Posterior cingulate gyrus (tissue), 11 donors: ENCODE measurements at places on chromosomes 5 and 9.
A peak's percentile ranks its signal among the peaks of the same experiment; 100 is the strongest.

DNA sequence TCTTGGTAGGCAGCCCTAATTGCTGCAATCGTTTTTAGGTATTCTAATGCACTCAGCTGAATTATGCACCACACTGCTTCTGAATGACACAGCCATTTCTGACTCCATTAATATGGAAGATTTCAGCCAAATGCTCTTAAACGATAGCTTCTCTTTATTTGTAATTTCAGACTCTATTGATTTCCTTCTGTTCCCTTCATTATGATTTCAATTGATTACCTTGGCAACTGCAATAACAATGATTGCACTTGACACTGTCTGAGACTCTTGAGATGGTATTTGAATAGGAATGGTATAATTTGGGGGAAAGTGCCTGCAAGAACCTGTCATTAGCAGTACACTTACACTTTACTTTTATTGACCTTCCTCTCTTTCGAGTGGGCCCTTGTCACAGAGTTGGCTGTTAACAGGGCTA is 296.1 kb upstream of the DMAC1 start:
- DNase-seq, result no peak

- DNase-seq, result no peak
Measured at GRCh38 chr5:8213701-8214240, 344.8 kb downstream of the MTRR start.

GRCh38 chr5:108696951-108697715 is 50.6 kb upstream of the FER start:
- no peak for DNase-seq

DNA sequence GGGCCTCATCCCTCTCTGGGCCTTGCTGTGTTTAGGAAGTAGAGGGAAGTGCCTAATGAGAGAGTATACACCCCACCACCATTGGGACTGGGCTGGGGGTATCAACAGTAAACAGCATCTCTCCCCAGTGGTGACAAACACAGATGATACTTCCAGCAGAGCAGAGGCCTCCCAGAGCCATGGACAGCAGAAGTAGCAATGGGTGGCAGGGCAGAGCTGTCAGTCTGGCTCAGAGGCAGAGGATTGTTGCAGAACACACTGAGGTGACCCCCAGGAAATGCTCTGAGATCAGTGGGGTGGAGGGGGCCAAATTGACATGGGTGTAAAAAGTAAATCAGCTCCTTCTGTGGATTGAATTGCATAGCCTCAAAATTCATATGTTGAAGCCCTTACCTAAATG is 12.1 kb upstream of the P4HA2 start:
- DNase-seq, result peak; percentile 1

DNA sequence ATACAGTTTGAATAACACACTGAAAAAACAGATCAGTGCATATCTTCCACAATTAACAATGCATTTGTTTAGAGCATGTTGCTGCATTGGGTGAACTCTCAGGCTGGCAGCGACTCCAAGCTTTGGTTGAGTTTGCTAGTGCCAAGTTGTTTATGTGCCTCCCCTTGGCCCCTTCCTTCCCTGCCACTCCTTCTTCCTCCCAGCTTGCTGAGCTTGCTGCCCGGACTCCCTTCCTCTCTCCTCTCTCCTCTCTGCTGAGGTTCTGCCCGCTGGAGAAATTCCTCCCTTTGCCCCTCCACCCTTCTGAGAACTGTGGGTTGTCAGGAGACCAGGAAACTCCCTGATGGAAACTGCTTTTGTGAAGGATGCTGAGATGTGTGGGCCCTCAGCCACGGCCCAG is 247.3 kb downstream of the PDZD2 start:
- peak; percentile 39 for DNase-seq

GRCh38 chr5:141003791-141004611 is 37.7 kb downstream of the PCDHAC2 start:
- no peak for DNase-seq

DNA sequence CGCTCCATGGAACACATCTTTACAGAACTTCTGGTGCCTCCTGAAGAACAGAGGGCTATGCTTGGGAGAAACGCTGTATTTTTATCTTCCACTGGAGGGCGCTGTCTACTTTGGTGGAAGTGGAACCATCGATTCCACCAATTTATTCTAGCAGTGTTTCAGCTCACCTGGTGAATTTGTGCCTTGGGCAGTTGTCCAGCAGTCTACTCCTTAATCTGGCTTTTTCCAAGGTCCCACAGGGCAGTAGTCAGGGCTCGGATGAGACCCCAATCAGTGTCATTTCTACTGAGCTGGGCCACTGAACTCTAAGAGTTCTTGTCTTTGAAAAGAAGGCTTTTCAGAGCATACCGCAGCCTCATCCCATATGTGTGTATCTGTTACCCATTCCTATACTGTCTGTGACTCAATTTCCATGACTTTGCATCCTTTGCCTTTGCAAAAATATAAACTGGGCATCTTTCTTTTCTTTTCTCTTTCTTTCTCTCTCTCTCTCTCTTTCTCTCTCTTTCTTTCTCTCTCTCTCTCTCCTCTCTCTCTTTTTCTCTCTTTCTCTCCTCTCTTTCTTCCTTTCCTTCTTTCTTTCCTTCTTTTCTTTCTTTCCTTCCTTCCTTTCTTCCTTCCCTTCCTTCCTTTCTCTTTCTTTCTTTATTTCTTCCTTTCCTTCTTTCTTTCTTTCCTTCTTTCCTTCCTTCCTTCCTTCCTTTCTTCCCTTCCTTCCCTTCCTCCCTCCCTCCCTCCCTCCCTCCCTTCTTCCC is 138.4 kb upstream of the ZNF618 start:
- DNase-seq, result peak; percentile 14

DNA sequence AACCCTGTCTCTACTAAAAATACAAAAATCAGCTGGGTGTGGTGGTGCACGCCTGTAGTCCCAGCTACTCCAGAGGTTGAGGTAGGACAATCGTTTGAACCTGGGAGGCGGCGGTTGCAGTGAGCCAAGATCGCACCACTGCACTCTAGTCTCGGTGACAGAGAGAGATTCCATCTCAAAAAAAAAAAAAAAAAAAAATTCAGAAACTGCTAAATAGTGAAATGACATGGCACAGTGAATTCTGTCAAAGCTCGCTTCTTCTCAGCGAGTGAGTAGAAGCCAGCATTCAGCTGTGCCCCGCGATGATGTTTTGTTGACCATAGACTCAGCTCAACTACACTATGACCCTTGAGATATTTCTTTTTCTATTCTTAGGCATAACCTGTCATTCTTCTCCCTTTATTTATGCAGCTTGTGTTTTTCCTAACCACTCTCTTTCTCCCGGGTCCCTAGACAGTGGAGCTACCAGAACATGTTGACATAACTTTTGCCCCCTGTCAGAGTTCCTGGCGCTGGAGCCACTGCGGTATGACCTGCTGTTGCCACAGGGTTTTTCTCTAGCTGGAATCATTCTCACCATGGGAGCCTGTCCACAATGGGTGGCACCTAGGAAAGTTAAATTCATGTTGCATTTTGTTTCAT is 13.5 kb upstream of the IQGAP2 start:
- DNase-seq, result no peak

DNA sequence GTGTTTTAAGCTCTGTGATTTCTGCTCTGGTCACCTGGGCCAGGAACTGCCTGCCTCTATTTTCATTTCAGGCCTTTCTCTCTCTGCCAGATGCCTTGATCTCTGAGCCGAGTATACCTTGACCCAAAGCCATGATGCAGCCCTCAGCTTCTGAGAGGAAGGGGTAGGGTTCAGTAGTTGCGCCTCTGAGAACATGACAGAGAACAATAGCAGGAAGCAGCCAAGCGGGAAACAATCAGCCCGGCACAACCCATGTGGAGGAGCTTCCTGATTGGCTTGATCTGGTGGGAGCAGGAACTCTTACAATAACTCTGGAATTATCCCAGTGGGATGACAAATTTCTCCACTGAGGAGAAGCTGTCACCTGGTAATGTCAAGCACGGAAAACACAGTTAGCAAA is 127.4 kb downstream of the PALM2AKAP2 start:
- peak; percentile 38 for DNase-seq

DNA sequence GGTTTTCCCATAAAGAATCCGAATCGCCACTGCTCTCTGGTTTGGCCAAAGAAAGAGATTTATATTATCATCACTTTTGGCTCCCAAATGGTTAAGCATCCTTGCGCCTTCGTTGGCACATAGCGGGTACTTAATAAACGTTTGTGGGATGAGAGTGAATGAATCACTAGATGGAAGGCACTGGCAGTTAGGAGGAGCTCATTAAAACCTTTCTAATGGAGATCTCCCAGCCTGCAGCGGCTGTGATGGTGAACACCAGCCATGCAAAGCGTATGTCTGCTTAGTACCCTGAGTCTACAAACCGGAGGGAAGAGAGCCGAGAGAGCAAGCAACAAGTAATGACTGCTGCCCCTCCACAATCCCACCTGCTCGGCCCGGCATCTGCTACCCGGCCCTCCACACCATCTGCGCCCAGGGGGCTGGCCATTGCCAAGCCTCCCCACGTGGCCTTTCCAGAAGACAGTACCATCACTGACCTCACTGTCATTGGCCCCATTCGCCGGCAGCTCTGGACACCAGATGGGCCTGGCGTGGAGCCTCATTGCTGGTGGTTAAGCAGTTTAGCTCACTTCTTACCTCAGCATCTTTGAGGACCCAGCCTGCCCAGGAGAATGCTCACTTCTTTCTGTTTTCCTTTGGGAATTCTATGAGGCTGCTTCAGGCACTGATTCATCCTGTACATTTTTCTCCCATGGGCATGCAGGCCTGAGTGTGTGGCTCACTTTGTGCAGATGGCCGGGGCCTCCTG is 39.3 kb upstream of the ANKRD33B start:
- peak; percentile 58 for DNase-seq

DNA sequence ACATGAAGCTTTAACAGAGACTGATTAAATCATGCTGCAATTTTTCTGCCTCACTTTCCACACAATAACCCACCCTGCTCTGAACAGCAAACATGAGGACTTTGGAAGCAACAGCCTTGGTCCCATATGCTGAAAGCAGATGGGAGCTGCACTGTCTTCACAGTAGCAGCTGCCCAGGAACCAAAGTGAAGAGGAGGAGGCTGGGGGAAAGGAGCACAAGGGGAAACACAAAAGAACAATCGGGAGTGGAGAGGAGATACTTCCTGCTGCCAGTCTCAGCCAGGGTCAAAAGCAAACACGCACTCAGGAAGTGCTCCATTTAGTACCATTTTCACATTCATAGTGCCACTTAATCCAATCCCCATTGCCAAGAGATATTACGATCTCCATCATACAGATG is 183.3 kb upstream of the PUM3 start:
- no peak for DNase-seq

- DNase-seq, result peak; percentile 84
Measured at GRCh38 chr9:19782005-19782404, 6.8 kb downstream of the SLC24A2 start.

- DNase-seq, result no peak
Measured at GRCh38 chr5:91245871-91246270, 137.2 kb downstream of the ARRDC3 start.

- DNase-seq, result no peak
Measured at GRCh38 chr5:166716856-166717492, 1574.5 kb upstream of the WWC1 start.

DNA sequence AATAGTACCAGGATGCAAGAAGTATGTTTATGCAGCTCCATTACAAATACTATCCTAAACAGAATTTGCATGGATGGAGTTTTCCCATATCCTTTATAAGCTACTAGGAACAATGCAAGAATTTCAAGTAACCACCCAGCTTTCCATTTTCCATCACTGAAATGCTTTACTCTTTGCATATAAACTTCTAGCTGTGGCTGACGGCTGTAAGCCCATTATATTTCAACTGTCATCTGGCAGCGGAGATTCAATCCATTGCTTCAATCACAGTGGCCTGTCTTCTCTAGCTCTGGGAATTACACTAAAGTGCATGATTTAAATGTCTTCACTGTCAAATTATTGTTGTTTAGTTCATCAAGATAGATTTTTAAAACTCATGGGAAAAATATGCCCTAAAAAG is 64.2 kb upstream of the PAM start:
- DNase-seq, result no peak

- DNase-seq, result no peak
Measured at GRCh38 chr5:75412111-75412990, 75.3 kb downstream of the HMGCR start.

- DNase-seq, result no peak
Measured at GRCh38 chr9:137666955-137667670, 48.3 kb downstream of the EHMT1 start.

- DNase-seq, result no peak
Measured at GRCh38 chr9:27347889-27348288, 50.9 kb upstream of the EQTN start.

GRCh38 chr5:1253456-1254105 is 28.4 kb downstream of the SLC6A18 start:
- no peak for DNase-seq

DNA sequence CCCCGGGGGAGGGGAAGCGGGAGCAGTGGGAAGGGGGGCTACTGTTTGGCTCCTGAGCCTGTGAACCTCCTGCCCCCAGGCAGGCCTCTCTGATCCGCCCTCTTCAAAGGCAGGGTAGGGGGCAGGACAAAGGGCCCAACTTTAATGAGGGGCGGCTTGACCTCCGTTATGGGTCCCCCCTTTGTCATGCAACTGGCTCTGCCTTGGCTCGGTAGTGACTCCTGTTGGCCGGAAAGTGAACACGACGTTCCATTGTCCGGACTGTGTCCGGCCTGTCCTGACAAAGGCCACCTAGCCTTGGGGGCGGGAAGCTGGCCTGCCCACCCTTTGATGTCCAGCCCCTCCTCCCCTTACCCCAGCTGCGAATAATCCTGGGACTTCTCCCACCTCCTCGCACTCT is 1.3 kb downstream of the CDX1 start:
- DNase-seq, result no peak

DNA sequence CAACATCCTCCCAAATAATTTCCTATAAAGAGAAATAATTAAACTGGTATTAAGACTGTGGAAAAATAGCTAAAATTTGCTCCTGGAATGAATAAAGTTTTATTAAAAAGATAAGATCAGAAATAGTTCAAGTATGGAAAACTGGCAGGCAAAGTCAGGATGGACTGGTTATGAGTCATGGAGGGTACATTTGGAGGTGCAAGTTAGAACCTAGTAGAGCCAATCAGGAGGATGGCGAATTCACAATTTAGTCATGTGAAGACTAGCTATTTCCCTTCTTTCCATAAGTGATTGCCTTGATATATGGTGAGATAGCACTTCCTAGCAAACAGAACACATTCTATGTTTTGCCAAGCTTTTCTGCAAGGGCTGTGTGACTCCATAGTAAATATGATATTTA is 1303.5 kb downstream of the EFNA5 start:
- no peak for DNase-seq

DNA sequence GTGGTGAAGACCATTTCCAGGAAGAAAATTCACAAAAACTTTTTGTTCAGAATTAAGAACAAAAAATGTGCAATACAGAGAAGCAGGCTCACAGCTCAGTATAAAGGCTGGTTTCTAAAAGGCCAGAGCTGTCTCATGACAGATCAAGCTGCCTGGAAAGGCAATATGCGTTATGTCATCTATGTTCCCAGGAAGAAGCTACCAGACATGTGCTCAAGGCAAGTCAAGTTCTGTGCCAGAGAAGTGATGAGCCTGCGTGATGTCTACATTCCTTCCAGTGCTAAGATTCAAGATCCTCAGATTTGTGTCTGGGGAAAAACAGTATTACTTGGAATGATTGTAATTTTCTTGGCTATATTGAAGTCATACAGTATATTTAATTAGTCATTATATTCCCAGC is 104.3 kb downstream of the PDE4D start:
- DNase-seq, result no peak
